ENCODE measurements at places on chromosomes 3 and 15.

DNA sequence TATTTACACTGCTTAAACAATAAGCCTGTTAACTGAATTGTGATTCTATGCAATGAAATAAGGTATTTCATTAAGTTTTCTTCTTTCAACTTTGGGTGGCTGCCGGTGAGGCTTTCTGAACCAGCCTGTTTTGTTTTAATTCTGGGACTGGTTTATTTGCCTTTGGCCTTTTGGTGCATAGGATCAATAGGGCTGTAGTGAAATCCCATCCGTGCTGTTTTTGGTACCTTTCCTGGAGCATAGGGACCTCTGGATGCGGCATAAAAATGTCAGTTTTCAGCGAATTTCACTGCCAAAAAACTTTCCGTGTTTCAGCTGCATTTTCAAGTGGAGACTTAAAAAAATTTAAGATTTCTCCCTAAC lies 514 bp downstream of the PLS1 start:
- no peak for DNase-seq

- no peak for DNase-seq
These were observed 18.3 kb downstream of the SLC12A8 start for GRCh38 chr3:125194061-125194848.

- DNase-seq: no peak
These were observed 1035.9 kb downstream of the PLOD2 start for GRCh38 chr3:145124900-145125678.

- no peak for DNase-seq
These were observed 77.8 kb upstream of the HES1 start for GRCh38 chr3:194058189-194058571.

- DNase-seq: no peak
These were observed 28.7 kb downstream of the RARRES1 start for GRCh38 chr3:158703566-158703965.

GRCh38 chr3:182913889-182914288 lies 66.4 kb downstream of the DCUN1D1 start:
- no peak for DNase-seq

DNA sequence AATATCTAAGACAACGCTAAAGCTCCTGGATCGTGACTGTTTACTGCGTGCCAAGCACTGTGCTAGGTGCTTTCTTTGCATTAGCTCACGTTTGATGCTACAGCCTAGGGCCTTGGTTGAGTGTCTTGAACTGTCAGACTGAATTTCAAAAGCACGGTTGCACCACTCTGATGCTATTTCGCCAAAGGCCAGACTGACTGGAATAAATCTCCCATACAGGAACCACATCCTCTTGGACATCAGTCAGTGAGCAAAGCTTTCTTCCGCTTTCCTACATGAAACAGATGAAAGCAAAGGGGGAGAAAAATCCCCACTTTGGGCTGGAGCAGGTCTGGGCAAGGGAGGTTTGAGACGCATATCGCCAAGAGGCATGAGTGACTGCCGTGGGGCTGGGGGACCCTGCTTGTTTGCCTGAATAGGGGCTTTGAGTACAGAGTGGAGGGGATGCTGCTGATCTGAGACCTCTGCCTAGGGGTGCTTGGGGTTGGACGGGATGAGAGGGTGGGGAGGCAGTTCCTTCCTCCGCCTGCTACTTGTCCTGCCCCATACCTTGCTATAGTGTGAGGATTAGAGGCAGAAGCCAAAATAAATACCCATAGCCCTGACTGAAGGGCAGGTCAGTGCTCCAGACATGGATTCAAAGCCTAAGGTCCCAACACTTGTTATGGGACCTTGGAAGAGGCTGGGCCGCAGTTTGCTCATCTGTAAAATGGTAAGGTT lies 5.3 kb downstream of the FGD5 start:
- no peak for DNase-seq

- no peak for DNase-seq
These were observed 43.1 kb downstream of the ZNF710 start for GRCh38 chr15:90044191-90044590.

DNA sequence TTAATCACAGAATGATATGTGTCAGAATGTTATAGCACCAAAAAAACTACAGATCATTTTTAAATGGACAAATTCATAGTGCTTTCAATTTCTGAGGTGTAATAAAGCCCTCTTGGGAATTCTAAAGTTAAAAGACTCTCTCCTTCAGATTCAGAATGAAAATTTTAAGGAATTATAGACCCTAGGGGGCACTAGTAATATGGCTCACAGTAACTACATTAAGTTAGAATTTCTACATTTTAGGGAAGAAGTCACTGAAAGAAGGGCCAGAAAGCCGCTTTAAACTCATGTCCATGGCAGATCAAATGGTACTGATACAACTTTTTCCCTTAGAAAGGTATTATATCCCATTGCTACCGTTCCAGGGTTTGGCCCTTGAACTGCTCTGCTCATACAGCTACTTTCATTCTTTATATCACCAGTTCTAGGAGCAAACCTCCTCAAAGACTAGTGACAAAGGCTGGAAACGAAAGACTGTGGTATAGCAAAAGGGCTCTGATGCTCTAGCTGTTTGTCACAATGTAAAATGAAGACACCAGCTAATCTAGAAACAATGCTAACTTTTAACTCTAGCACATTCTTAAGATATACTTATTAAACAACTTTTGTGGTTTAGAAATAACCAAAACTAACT lies 18.1 kb downstream of the DAZL start:
- DNase-seq: no peak

DNA sequence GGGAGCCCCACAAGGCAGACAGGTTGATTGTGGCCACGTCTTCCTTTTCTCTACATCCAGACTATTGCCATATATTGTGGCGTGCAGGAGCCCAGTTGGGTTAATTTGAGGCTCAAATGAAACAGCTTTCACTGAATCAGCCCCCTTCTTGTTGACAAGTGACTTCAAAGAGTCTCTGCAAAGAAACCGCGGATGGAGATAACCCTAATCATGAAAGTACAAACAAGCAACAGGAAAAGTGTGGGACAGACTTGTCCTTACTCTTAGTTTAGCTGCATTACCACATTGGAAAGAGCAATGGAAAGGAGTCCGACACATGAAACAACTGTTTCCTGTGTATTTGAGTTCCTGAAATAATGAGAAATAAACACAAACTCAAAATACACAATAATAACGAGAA lies 3.3 kb downstream of the TMEM40 start:
- no peak for DNase-seq

GRCh38 chr3:99624496-99625236 lies 13.7 kb upstream of the COL8A1 start:
- no peak for DNase-seq

- no peak for DNase-seq
These were observed 1.2 kb downstream of the GOLIM4 start for GRCh38 chr3:168094580-168094876.

DNA sequence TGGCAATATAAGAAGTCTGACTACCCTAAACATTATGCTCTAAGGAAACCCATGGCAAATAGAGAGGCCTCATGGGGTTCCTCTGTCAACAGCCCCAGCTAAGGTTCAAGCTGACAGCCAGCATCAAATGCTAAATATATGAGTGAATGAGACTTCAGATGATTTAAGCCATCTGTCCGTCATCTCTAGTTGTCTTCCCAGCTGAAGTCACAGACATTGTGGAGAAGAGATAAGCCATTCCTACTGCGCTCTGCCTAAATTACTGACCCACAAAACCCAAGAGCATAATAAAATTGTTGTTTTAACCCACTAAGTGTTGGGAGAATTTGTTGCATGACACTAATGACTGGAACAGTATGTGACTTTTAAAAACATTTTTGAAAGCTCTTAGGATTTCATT lies 87.3 kb upstream of the IGSF10 start:
- no peak for DNase-seq

DNA sequence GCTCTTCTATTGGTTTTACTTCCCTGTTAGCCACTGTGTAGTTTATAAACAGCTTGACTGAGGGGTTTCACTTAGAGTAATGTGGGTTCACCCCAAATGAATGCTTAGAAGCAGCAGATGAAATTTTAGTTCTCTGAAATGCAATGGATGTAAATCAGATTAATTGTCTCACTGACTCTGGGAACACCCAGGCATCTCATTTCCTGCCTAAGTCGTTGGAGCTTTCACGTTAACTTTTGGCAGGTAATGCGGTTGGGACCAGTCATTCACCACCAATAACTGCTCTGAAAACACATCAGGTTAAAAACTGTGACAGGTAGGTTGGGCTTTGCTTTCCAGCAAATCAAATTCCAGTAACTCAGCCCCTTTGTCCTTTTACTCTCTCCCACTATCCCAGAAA lies 775.4 kb downstream of the NTRK3 start:
- no peak for DNase-seq

GRCh38 chr3:23519314-23520208 lies 286.2 kb upstream of the UBE2E1 start:
- DNase-seq: no peak

- no peak for DNase-seq
These were observed 197.3 kb downstream of the OPA1 start for GRCh38 chr3:193790086-193790990.

DNA sequence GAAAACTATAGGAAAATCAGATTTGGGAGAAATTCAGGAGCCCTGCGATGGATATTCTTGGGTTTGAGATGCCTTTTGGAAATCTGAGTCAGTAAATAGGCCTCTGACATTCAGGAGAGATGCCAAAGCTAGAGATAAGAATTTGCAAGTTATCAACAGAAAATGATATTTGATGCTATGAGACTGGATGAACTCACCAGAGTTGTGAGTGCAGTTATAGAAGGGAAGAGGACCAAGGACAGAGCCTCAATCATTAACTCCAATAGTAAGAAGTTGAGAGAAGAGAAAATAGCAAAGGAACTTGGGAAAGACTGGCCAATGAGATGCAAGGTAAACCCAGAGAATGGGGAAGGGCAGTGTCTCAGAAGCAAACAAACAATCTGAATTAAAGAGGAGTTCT lies 7.9 kb upstream of the ANO10 start:
- DNase-seq: no peak

GRCh38 chr15:63382966-63383710 lies 1.5 kb upstream of the CA12 start:
- DNase-seq: no peak

DNA sequence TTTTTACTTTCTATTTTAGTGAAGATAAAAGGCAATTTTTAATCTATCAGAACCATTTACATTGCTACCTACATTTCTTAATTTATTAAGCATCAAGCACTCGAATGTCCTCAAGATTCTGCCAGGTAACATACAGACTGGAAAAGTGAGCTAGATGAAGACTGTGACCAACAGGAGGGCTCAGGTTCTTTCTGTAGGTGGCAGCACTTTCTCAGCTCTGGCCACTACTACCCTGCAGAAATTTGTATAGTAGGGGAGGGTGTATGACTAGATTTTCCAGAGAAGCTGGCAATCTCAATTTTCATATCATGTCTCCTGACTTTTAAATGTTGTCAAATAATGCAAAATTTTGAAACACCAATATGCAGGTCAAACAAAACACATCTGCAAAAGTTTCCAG lies 165.0 kb upstream of the SUCLG2 start:
- DNase-seq: no peak

GRCh38 chr15:48989170-48989569 lies 25.5 kb upstream of the SHC4 start:
- DNase-seq: no peak

DNA sequence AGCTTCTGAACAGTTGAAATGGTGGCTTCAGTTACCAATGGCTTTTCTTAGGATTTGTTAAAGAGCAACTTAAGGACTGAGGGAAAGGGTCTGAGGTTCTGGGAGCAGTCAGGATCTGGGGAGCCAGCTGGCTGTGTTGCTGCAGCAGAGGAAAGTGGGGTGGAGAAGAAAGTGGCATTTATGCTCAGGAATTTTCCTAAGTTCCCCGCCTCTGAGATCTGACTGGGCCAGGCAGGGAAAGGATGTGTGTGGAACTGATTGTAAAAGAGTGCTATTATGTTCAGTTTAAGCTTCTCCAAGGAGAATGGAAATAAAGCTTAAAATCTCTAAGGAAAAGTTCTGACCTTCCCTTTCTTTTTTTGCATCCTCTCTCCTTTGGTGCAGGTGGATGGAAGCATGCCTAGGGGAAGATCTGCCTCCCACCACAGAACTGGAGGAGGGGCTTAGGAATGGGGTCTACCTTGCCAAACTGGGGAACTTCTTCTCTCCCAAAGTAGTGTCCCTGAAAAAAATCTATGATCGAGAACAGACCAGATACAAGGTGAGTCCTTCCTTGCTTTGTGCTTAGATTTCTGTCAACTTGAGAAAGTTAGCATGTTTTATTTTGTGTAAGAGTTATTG lies 37.8 kb downstream of the IQGAP1 start:
- DNase-seq: no peak

- no peak for DNase-seq
These were observed 306.0 kb upstream of the GBE1 start for GRCh38 chr3:82067420-82067819.

DNA sequence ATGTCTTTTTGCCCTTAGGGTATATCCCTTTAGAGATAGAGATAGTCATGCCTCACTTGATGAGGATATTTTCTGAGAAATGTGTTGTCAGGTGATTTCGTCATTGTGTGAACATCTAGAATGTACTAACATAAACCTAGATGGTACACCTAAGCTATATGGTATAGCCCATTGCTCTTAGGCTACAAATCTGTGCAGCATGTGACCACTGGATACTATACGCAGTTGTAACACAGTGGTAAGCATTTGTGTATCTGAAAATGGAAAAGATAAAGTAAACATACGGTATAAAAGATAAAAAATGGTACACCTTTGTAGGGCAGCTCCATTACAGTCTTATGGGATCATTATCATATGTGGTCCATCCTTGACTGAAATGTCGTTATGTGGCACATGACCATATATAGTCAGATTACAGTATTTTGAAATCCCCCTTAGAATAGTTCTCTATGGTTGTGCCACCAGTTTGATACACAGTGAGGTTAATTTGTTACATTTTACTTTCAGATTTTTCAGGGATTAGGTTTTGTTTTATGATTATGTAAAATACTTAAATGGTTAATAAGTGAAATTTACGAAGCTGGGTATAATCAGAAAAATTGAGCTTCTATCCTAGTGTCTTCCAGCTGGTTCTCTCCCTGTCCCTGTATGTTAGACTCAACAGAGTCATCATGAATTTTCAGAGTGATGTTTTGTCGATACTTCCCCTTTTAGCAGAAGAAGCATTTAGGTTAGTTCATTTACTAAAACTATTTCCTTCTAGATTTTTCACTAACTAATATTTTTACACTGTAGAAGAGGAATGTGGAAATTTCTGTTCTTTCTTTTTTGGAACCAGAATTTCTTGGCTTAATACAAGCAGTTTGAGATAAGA lies 12.8 kb downstream of the SETD5 start:
- DNase-seq: no peak

DNA sequence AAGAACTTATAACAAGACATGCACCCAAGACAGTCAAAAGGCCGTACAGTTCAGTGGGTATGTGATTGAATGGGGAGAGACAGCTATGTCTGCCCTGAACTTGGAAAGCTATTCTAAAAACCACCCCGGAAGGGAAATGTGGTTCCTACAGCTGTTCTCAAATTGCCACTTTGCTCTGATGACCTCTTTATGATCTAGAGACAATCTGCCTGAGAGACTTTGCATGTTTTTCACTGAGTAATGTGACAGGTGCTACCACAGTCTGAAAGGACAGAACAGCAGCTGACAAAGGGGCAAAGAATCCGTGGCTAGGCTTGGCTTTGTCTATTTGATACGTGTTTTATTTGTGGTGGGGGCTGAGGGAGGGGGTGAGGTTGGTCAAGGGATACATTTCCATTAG lies 148.3 kb upstream of the NPHP3 start:
- DNase-seq: no peak

Measured in activated gamma-delta T cell treated with anti-CD3 and anti-CD28 coated beads, Interleukin-2, amount 50 U/mL, for 16 hours (primary cell).